ENCODE measurements at places on chromosomes 7 and 10. TPM values are rescaled to one million over a fixed set of nuclear protein-coding genes. Genes with fewer than 3 reads are reported as not detected.

DNA sequence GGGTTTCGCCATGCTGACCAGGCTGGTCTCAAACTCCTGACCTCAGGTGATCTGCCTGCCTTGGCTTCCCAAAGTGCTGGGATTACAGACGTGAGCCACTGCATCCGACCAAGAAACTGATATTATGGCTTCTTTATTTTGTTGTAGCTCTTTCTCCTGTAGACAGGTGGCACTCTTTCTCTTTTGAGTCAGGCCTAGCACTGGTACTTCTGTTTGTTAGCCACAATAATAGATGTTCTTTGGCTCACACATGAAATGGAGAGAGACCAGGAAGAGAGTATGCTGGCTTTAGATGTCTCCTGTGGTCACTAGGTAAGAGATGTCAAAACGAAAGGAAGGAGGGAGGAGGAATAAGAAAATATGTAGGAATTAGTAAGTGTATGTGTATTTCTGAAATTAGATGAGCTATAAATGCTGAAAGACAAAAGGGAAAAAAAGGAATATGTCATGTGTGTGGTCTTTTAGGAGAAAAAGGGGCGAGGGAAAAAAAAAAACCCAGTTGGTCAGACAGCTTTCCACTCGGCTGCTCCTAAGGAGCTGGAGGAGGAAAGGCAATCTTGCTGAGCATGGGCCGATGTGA, 78.7 kb downstream of the CLEC2L start:
- DNase-seq: no peak

- DNase-seq: no peak
Measured at GRCh38 chr7:141696348-141696747, 5.6 kb downstream of the DENND11 start.

The GCK gene
- not detected for total RNA-seq

The KBTBD2 gene
- 30.3 TPM for total RNA-seq

The WDFY4 gene
- total RNA-seq: not detected

The CH25H gene
- total RNA-seq: not detected
